ENCODE measurements at places on chromosomes 11 and 22.

- DNase-seq: no peak
Measured at GRCh38 chr11:119720311-119720913, 8.6 kb downstream of the NECTIN1 start.

GRCh38 chr22:45460288-45461109, 42.2 kb upstream of the FBLN1 start:
- DNase-seq: no peak

DNA sequence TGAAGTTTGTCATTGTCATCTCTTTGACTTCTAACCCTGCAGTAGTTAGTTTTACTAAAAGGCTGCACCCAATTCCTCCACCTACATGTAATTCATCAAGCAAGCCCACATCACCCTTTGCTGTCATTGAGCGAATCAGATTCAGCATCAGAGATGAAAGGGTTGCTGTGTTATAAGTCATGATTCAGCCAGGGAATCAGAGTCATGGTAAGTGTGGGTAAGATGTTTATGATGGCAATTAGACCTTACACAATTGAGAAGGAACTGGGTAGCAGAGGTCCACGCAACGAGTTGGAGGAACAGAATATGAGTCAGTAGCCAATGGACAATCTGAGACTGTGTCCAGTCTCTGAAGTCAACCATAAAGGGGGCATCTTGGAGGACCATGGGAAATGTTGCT, 162.8 kb upstream of the SNX19 start:
- no peak for DNase-seq

DNA sequence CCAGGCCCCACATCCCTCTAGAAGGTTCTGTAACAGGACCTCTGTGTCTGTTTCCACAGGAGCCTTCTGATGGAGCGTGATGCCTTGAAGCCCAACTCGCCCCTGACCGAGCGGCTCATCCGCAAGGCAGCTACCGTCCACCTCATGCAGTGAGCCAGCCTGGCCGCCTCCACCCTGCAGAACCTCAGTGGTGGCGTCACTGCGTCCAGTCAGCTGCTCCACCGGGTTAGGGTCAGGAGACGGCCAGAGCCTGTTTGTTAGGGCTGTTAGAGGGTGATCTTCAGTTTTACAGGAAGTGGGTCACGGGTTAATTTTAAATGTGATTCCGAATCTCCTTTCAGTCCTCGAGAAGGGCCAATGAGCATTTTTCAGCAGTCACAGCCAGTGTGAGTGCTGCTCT, 3.9 kb upstream of the GTSE1 start:
- no peak for DNase-seq

GRCh38 chr11:14905104-14906033, 13.3 kb upstream of the CYP2R1 start:
- no peak for DNase-seq

DNA sequence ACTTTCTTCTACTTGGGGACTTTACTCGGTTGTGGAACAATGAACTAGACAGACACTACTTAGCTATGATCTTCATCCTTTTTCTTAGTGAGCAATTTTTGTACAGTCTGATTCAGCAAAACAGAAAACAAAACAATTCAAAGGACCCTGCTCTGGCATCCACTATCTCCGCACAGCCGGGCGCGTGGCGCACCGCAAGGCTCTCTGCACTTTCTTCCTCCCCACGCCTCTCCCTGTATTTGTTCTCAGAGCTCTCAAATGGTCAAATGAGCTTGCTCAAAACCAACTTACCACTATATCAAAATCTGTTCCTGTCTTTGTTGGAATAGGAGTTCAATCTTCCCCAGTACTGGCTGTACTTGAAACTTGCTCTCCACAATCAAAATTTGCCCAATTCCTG, 7.4 kb downstream of the EEF1G start:
- DNase-seq: no peak

GRCh38 chr11:27246925-27247324, 116.1 kb downstream of the CCDC34 start:
- no peak for DNase-seq

- DNase-seq: no peak
Measured at GRCh38 chr11:20353829-20354434, 9.6 kb upstream of the HTATIP2 start.

- DNase-seq: no peak
Measured at GRCh38 chr11:118620529-118621070, 13.2 kb downstream of the PHLDB1 start.

GRCh38 chr11:17014833-17015626, 816 bp upstream of the PLEKHA7 start:
- no peak for DNase-seq
